ENCODE measurements at places on chromosomes 2 and 18. TPM values are rescaled to one million over a fixed set of nuclear protein-coding genes. Genes with fewer than 3 reads are reported as not detected.
A peak's percentile ranks its signal among the peaks of the same experiment; 100 is the strongest.

- no peak for DNase-seq
These were observed 46.5 kb downstream of the ZFP36L2 start for GRCh38 chr2:43179942-43180341.

GRCh38 chr18:50830544-50830943 lies 10.7 kb upstream of the MRO start:
- DNase-seq: no peak

- no peak for DNase-seq
These were observed 199.2 kb upstream of the TNP1 start for GRCh38 chr2:217058791-217059755.

GRCh38 chr18:34322365-34323289 lies 97.9 kb upstream of the NOL4 start:
- peak; percentile 1 for DNase-seq

DNA sequence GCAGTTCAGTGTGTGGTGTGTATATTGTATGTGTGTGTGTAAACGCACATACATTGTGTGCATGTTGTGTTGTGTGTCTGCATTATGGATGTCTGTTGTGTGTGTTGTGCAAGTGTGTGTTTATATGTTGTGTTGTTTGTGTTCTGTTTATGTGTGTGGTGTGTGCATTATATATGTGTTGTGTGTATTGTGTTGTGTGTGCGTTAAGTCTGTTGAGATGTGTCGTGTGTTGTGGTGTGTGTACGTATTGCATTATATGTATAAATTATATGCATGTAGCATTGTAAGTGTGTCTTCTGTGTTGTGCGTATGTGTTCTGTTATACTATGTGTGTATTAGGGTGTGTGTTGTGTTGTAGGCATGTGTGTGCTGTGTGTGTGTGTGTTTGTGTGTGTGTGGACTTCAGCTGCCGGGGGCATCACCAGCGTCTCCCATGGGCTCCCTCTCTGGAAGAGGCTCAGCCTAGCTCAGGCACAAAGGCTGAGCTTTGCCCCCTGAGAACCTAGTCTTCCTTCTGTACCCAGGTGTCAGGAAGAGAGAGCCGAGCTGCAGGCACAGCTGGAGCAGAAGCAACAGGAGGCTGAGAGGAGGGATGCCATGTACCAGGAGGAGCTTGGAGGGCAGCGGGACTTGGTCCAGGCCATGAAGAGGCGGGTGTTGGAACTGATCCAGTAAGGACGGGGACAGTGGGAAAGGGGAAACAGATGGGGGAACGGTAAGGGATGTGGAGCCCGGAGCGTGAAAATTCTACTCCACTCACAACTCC lies 13.7 kb downstream of the RUFY4 start:
- DNase-seq: no peak

DNA sequence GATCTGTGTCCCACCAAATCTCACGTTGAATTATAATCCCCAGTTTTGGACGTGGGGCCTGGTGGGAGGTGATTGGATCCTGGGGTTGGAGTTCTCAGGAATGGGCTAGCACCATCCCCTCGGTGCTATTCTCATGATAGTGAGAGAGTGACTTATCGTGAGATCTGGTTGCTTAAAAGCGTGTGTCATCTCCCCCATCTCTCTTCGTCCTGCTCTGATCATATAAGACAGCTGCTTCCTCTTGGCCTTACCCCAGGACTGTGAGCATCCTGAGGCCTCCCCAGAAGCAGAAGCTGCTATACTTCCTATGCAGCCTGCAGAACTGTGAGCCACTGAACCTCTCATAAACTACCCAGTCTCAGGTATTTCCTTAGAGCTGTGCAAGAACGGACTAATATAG lies 163.7 kb upstream of the NDUFV2 start:
- DNase-seq: no peak

GRCh38 chr2:177678939-177679338 lies 286.4 kb downstream of the AGPS start:
- no peak for DNase-seq

- no peak for DNase-seq
These were observed 9.8 kb downstream of the CD302 start for GRCh38 chr2:159788253-159788652.

- no peak for DNase-seq
These were observed 75.5 kb upstream of the SALL3 start for GRCh38 chr18:78904179-78904531.

GRCh38 chr18:13696961-13697360 lies 29.4 kb downstream of the FAM210A start:
- DNase-seq: no peak

DNA sequence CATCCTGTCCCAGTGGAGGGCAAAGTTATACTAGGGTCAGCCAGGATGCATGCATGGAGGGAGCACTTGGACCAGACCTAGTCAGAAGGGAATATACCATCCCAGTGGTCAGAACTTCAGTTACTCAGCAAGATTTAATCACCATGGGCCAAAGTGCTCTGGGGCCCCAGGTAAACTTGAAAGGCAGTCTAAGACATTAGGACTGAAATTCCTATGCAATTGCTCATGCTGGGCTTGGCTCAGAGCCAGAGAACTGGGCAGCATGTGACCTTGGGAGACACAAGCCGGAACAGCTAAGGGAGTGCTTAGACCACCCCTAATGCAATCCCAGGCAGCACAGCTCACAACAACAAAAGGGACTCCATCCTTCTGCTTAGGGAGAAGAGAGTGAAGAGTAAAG lies 401.3 kb downstream of the KCNJ3 start:
- peak; percentile 68 for DNase-seq

- DNase-seq: no peak
These were observed 10.2 kb downstream of the CATIP start for GRCh38 chr2:218366621-218367414.

GRCh38 chr2:181573140-181573736 lies 83.7 kb downstream of the CERKL start:
- peak; percentile 54 for DNase-seq

GRCh38 chr18:35680139-35680551 lies 98.6 kb downstream of the GALNT1 start:
- no peak for DNase-seq

DNA sequence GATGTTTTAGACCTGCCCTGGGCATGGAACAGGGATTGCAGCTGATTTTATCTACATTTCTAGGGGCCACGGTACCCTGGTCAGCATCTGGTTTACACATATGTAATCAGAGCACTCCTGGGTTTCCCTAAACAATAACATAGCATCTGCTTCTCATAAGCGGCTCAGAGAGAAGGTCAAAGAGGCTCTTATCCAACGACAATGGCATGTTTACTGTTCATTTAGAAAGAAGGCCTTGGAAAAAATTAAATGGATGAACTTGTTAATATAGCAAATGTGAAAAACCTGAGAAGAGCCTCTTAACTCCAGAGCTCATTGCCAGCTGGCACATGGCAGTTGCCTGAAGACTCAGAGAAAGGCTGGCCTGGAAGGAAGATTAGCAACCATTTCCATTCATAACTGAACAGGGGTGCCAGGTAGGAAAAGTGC lies 202.8 kb upstream of the THUMPD2 start:
- DNase-seq: no peak

DNA sequence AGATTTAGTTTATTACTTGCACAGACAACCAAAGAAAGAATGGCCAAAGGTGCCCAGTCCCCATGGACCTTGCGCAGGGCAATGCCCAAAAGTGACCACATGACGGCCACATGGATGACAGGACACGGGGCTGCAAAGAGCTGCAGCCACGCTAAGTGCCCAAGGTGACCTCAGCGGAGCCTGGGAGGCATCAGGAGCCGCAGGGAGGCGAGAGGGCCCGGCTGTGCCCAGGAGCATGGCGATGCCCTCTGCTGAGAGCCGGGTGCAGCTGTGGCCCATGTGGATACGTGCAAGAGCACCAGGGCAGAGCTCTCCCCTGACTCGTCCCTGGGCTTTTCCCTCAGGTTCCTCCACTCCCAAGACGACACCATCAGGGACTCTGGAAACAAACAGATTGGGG lies 14.7 kb downstream of the HES6 start:
- DNase-seq: no peak

DNA sequence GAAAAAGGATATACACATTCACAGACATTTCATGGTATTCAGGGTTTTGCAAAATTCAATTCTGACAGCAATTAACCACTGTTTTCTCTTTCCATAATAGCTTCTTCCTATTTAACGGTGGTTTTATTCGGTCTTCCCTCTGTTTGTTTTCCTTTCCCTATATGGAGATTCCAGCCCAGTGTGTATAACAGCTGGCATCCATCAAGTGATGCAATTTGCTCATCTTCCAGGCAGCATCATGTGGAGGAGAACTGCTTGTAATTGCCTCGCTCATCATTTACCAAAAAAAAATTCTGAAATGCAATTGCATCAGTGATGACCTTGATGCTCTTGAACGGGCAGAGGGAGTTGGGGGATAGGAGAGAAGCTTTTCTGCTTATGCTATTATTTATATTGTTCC lies 165.9 kb upstream of the PGAP1 start:
- no peak for DNase-seq

- DNase-seq: no peak
These were observed 41.2 kb downstream of the AGFG1 start for GRCh38 chr2:227513113-227513512.

- DNase-seq: no peak
These were observed 125.5 kb downstream of the MYO5B start for GRCh38 chr18:50069422-50069821.

DNA sequence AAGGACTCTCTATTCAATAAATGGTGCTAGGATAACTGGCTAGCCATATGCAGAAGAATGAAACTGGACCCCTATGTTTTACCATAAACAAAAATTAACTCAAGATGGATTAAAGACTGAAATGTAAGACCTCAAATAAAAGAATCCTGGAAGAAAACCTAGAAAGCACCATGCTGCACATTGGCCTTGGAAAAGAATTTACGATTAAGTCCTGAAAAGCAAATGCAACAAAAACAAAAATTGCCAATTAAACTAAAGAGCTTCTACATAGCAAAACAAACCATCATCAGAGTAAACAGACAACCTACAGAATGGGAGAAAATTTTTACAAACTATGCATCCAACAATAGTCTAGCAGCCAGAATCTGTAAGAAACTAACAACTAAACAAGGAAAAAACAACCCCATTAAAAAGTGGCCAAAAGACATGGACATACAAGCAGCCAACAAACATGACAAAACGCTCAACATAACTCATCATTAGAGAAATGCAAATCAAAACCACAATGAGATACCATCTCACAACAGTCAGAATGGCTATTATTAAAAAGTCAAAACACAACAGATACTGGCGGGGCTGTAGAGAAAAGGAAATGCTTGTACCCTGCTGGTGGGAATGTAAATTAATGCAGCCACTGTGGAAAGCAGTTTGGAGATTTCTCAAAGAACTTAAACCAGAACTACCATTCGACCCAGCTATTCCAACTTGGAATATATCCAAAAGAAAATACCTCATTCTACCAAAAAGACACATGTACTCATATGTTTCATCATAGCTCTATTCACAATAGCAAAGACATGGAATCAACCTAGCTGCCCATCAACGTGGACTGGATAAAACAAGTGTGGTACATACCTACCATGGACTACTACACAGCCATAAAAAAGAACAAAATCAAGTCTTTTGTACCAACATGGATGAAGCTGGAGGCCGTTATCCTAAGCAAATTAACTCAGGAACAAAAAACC lies 30.6 kb downstream of the SEPTIN10 start:
- no peak for DNase-seq

GRCh38 chr2:237171396-237171795 lies 85.7 kb downstream of the COPS8 start:
- peak; percentile 19 for DNase-seq

- no peak for DNase-seq
These were observed 261.6 kb downstream of the LTBP1 start for GRCh38 chr2:33208400-33208799.

- DNase-seq: peak; percentile 33
These were observed 61.1 kb upstream of the RND3 start for GRCh38 chr2:150548527-150548926.

DNA sequence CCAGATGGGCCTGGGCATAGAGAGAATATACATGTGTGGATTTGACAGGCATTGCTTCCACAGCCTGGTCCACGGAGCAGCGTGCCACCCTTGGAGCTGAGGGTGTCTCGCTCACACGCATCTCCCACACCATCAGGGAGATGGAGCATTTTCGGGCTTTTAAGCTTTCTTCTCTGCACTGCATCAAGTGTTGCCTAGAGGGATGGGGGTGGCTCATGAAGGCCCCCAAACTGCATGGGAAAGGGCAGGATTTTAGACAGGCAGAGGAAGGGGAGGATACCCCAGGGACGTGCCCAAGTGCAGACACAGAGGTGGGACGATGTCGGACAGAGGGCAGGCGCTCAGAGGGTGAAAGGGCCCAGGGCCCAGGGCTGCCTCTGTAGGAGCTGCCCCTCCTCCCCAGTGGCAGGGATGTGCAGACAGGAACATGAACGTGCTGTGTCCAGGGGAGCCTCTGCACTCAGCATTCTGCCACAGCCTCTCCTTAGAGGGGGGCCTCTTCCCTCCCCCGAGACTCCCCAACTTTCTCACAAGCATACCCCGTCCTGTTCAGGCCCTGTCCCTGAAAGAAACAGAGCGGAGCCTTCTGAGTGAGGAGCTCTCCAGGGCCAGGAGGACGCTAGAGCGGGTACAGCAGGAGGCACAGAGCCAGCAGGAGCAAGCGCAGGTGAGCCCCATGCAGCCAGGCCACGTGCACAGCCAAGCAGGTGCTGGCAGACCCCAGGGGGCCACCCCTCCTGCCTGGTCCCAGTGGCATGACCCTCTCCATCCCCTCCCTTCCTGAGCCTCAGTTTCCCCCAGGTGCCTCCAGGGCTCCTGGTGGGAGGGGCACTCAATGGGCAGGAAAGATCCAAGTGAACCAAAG lies 42.9 kb upstream of the SNED1 start:
- no peak for DNase-seq

- no peak for DNase-seq
These were observed 18.3 kb upstream of the CHCHD5 start for GRCh38 chr2:112566104-112566503.

CHRNA1 gene
- total RNA-seq: not detected

GAL3ST2 gene
- total RNA-seq: 0.44 TPM

RFTN2 gene
- total RNA-seq: not detected

CRYGC gene
- not detected for total RNA-seq

BCL2L11 gene
- 17.8 TPM for total RNA-seq

GPD2 gene
- 80.7 TPM for total RNA-seq

SPDYA gene
- 1.2 TPM for total RNA-seq

B3GNT7 gene
- total RNA-seq: 6.1 TPM

UGT1A5 gene
- not detected for total RNA-seq

LAMA3 gene
- 5.6 TPM for total RNA-seq

LOXL3 gene
- 4.1 TPM for total RNA-seq

All from HCT116 (cell line).